ENCODE measurements at places on chromosomes 16 and 17.
A peak's percentile ranks its signal among the peaks of the same experiment; 100 is the strongest.

- peak; percentile 52 for DNase-seq
Measured at GRCh38 chr16:29811896-29812665, at the start of gene PRRT2. PRRT2 (plus strand) TSS chr16:29812193; CDS start chr16:29813055, 862 bp downstream.

- DNase-seq, result no peak
Measured at GRCh38 chr17:35460354-35460851, 11.8 kb upstream of the SLFN13 start.

DNA sequence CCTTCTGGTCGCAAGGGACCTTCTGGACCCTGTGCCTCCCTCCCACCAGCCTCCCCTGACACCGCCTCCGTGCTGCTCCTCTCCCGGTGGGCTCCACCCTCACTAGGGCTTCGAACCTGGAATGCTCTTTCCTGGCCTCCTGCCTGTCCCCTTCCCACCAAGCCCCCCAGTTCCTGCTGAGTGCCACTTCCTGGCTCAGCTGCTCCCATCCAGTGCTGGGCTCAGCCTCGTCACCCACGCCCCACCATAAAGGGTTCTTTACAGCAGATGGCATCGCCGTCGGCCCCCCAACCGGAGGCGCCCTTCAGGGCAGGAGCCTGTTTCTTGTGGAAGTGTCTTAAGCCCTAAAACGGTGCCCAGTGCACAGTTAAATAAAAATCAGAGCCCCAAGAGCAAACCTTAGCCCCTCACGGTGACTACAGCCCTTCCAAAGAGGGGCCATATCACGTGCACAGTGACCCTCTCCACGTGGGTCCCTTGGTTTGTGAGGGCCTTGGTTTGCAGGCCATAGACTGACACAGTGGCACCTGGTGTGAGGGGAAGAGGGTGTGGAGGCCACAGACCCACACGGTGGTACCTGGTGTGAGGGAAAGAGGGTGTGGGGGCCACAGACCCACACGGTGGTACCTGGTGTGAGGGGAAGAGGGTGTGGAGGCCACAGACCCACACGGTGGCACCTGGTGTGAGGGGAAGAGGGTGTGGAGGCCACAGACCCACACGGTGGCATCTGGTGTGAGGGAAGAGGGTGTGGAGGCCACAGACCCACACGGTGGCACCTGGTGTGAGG is 111.4 kb downstream of the METRNL start:
- no peak for DNase-seq

DNA sequence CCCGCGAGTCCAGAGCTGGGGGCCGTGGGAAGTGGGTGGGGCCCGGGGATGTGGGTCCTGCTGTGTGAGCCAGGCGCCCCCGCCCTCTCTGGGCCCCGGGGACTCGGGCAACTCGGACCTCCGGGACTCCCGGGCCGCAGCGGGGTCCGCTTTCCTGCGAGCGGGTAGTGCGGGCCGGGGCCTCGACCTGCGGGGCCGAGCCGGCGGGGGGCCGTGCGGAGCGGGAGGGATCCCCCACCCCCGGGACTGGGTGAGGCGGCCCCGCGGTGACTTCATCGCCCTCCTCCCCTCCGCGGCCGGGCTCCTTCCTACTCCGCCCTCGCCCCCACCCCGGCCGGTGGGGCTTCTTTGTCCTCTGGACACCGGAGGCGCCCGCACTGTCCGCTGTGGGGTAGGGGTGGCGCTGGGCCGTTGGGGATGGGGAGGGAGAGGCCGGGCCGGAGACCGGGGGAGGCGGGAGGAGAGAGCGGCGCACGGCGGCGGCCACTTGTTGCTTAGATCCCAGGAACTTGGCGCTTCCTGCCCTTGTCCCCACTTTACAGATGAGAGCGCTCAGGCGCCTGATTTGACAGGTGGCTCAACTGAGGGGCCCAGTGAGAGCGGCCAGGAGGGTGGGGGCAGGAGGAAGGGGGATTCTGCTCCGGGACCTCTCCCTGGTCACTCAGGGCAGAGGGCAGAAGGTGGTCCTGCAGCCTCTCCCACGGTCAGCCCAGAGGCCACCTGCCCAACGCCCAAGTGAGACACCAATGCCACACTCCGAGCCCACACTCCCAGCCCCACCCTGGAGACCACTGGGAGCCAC is 874 bp downstream of the CMTM3 start:
- peak; percentile 39 for DNase-seq

GRCh38 chr17:17001076-17001777 is 29.3 kb upstream of the TNFRSF13B start:
- no peak for DNase-seq

DNA sequence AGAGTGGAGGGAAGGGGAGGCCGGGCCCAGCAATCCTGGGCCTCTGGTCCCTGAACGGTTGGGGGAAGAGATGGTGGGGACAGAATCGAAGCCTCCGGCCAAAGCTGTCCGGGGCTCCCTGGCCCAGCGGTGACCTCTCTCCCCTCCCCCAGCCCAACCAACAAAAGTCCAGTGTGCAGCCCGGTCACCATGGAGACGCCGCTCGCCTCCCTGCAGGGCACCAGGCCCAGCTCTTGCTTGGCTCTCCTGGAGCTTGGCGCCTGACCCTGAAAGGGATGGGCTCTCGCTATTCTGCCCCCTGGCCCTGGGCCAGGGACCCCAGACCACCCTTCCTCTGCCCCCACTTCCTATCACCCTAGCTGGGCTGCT is 1.3 kb downstream of the METRN start:
- peak; percentile 83 for DNase-seq

- DNase-seq, result no peak
Measured at GRCh38 chr17:38825762-38826247, 684 bp upstream of the CWC25 start.

- no peak for DNase-seq
Measured at GRCh38 chr17:6120351-6120750, 50.2 kb downstream of the WSCD1 start.

DNA sequence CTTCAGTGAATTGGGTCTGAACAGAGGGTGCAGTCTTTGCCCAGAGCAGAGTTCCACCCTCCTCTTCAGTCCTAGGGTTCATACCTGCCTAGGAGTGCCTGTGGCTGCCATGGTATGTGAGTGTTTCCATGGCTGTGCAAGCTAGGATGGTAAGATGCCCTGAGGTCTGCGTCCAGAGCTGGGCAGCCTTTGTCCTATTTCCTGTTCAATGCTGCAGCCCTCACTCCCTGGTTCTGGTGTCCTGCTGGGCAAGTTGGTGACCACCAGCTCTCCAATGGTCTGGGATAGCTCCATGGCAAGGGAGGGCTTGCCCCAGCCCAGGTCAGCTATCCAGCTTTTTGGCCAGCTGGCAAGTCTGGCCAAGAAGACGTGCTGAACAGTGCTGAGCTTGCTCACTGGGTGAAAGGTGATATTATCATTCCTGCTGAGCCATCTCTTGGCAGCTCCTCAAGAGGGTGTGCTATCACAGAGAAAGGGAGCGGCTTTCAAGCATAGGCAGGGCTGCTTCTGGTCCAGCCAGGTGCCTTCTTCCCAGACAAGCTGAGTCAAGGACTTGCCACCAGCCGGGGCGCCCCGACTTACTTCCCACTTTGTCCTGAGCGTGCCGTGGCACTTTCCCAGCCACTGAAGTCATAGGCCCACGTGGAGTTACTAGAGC is 13.0 kb upstream of the NFATC3 start:
- DNase-seq, result peak; percentile 68

DNA sequence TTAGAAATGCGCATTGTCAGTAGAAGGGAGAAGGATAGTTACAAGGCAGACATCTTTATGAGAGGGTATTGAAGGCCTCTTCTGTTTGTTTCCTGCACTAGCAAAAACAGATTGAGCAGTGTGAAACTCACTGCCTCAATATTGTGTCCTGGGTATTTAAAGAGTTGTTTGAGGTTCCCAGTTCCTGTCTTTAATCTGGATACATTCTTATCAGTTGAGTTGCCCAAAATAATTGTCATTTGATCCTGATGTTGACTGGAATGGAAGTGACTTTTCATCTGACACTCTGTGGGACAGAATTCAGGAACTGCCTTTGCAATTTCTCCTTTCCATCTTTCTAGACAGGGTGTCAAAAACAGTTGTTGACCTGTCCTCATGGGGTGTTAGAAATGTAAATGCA is 1.7 kb downstream of the ATP6V0A1 start:
- DNase-seq, result no peak

Data from cardiac fibroblast (primary cell).